Amniotic epithelial cell (primary cell): ENCODE measurements at places on chromosomes 12 and 14.

DNA sequence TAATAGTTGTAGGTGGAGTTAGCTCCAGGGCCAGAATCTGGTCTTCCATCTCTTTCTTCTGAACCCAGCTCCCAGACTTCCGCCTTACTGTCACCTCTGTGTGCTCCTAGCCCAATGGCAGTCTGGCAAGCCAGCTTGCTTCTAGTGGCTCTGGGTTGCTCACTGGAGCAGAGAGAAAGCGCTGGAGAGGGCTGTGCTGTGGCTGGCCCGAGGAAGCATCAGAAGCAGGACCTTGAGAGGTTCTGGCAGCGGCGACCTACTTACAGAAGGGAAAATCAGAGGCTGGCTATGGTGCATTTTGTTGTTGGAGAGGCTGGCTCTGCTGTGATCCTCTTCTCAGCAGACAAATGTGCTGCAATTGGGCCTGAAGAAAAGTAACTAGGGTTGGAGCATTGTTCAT, 28.6 kb downstream of the KCNA5 start:
- DNase-seq: no peak

DNA sequence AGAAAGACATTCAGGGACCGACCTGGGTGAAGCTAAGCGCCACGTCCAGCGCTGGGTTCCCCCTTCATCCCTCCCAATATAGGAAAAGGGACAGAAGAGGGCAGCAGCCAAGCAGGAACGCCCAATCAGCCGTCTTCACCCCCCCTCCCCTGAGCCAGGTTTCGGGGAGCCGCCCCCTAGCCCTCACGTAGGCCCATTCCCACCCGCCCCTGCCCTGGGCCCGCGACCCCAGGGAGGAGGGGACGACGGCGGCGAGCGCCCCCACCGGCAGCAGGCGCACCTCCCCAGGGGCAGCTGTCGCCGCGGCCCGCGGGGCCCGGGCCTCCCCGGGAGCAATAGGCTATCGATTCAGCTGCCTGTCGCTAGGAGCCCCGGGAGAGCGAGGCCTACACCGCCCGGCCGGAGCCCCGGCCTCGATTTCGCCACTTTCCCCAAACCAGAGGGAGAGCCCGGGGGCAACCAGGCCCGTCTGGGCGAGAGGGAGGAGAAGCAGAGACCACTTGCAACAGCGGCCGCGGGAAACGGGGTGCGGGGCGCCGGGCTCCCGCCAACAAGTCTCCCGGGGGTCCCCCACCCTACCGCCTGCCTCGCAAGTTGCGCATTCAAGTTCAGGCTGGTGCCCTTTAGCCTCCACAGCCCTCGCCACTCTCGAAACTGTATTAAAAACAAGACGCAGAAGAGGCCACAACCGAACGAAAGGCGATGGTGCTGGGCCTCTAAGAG, 1.3 kb downstream of the DCAF5 start:
- DNase-seq: peak; percentile 60

GRCh38 chr12:110015132-110015531, 15.9 kb downstream of the ANKRD13A start:
- no peak for DNase-seq

DNA sequence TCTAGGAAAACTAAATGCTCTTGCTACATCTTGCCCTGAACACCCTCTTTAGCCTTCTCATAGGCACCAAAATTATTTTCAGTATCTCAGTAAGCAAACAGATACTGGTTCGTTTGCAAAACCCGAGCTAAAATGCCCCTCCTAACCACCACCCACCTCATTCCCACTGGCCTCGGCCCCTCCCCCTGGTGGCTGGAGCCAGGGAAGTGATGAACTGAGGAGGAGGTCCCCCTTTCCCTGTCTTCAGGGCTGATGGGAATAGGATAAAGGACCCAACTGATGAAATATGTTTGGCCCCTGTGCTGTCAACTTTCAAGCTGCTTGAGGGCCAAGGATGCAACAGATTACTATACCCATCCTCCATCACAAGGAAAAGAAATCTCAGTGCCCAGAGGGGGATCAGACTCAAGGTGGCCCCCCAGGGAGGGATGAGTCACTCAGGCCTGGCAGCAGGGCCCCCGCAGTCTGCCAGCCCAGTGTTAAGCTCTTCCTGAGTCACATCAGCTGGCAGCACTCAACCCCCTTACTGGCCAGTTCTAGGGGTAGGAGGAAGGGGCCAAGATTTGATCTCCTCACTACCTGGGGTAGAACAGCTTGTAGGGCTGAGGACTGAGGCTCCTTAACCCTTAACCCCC, 1.7 kb downstream of the ANKRD52 start:
- DNase-seq: peak; percentile 43

DNA sequence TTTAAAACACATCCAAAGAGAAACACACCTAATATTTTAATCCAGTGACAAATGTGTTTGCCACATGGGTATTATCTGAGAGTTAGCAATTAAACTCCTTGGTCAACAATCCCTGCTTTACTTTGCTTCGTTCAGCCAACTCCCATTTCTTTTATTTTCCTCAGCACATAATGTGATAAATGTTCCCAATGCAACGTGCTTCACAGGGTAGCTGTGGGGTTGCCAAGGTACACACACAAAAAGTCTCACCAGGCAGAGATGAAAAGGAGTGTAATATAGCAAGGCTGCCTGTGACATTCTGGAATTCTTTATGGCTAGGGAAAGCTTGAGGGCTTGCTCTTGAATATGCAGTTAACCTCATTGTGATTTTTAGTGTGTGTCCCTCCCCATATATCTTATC, 208.0 kb upstream of the DIO2 start:
- DNase-seq: no peak

DNA sequence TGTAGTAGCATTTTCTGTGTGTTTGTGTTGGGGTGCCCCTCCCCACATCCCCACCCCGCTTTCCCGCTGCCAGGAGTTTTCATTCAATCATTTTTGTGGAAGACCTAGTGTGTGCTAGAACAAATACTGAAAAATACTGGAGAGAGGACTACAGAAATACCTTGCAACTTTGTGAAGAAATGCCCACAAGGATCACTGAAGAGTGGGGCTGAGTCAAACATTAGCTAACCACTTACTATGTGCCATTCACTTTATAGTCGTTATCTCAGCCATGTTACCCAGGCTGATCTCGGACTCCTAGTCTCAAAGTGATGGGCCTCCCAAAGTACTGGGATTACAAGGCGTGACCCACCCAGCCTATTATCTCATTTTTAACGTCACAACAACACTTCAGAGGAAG, 559 bp upstream of the LMBR1L start:
- DNase-seq: no peak

DNA sequence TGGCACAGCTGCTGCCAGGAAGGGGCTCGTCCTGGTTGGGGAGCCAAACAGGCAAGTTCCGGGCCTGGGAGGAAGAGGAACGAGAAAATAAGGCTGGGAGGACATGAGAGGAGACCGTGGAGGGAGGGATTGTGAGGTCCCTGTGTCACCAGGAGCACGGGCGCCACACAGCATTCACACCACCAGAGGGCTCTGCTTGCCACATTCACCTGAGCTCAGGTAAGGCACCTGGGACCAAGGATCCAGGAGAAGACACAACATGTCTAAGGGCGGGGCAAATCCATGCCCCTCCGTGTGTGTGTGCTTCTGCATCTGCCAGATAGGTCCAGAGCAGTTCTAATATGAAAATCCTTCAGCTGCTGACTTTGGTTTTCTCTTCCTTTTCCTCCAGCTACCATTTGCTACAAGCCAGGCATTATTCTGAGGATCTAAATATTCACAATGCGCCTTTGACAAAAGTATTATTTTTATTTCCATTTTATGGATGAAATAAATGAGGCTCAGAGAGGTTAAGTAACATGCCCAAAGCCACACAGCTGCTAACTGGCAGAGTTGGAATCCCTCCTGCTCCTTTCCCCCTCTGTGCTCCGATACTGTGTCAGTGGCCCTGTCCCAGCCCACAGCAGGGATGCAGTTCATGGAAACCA, 14.6 kb downstream of the RAPGEF3 start:
- DNase-seq: no peak

- peak; percentile 50 for DNase-seq
Measured at GRCh38 chr12:10142976-10143589, 13.1 kb upstream of the CLEC7A start.
